ENCODE measurements at places on chromosomes 4 and X.

DNA sequence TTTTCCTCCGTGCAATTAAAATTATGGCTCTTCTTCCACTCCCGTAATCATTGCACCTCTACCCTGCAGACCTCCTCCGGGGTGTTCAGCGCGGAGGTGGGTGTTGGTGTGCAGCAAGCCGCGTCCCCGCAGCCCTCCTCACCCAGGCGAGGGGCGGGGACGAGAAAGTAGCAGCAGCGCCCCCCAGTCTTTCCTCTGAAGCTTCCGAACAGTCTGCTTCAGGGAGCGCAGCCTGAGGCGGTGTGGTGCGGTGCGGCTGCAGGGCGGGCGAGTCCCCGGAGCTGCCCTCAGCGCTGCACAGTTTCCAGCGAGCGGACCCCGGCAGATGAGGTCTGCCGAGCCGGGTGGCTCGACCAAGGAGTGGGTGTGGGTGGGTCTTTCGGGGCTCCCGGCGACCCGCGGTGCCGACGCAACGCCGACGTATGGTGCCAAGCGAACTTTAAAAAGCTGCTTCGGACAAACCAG is at the start of gene FRAS1:
FRAS1 (plus strand) TSS at position 189 of the 465 bp plus-strand sequence. CDS start 687 bp downstream, outside the sequence.
- ATAC-seq, result peak; percentile 68

- no peak for ATAC-seq
Measured at GRCh38 chr4:183755596-183755995, 96.5 kb downstream of the TRAPPC11 start.

DNA sequence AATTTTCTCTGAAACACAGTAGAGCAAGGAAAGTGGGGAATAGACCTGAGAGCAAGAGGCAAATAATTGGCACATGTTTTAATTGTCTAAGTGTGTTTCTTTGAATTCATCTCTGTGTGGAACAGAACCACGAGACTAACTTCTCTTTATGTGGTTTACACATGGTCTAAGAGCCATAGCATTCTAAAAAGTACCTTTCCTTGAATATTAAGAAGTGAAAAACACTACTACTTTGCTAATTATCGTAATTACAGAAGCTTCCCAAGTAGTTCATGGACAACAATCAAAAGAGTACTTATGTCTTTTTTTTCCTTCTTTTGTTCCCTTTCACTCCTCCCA is 2.9 kb upstream of the CYBB start:
- ATAC-seq, result no peak

- no peak for ATAC-seq
Measured at GRCh38 chr4:23269566-23269965, 576.8 kb downstream of the GBA3 start.

GRCh38 chr4:143668930-143669552 is 31.4 kb downstream of the FREM3 start:
- no peak for ATAC-seq

DNA sequence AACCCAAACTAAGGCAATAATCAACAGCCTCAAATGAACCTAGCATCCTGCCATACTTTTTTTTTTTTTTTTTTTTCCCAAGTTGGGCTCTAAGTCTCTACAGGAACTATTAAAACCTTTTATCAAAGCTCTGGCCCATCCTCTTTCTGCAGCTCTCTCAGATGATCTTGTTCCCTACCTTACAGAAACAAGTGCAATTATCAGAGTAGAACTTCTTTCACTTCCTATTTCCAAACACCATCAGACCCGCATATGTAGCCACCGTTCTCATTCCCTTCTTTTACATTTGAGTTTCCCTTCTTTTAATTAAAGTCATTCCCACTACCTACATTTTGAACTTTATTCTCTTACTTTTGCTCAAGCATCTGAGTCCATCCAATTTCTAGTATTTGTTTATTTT is 690.6 kb downstream of the DMD start:
- no peak for ATAC-seq

- ATAC-seq, result no peak
Measured at GRCh38 chr4:69760455-69760854, at the start of gene SULT1B1. Gene SULT1B1, minus strand, starts transcription at chr4:69760620. Its CDS starts 5,403 bp downstream, at chr4:69755217.

- ATAC-seq, result no peak
Measured at GRCh38 chrX:28177202-28177601, 196.0 kb upstream of the DCAF8L1 start.

- ATAC-seq, result no peak
Measured at GRCh38 chrX:148051973-148052372, 70.8 kb downstream of the FMR1NB start.

- ATAC-seq, result no peak
Measured at GRCh38 chr4:78361621-78362120, 189.9 kb upstream of the ANXA3 start.

- no peak for ATAC-seq
Measured at GRCh38 chrX:34866646-34867045, 76.0 kb upstream of the FAM47B start.

- ATAC-seq, result peak; percentile 15
Measured at GRCh38 chr4:100742045-100742444, 224.2 kb upstream of the EMCN start.

DNA sequence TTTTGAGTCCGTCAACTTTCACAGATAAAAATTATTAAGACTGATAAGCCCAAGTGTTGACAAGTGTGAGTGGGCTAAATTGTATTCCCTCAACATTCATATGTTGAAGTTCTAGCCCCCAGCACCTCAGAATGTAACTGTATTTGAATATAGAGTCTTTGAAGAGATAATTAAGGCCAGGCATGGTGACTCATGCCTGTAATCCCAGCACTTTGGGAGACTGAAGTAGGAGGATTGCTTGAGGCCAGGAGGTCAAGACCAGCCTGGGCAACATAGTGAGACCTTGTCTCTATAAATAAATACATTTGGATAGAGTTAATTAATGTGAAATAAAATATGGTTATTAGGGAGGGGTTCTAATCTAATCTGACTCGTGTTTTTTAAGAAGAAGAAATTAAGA is 29.7 kb upstream of the SLC25A4 start:
- ATAC-seq, result no peak

GRCh38 chrX:20438871-20439526 is 172.3 kb upstream of the RPS6KA3 start:
- no peak for ATAC-seq

- no peak for ATAC-seq
Measured at GRCh38 chrX:21438792-21439191, 64.6 kb downstream of the CNKSR2 start.

DNA sequence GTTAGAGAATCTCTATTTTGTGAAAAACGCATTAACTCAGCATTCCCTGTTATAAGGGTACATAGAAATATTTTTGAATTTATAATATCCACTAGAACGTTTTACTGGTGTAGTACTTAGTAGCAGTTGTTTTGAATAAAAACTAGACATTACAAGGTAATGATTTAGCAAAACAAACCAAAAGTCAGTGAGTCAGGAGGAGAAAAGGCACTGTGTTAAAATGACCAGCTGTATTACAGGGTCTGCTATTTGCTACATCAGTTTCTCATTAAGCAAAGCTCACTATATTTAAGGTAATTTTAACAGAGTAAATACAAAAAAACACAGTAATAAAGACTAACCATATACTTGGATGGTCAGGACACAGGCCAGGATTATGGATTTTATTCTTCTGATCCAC is 152.8 kb downstream of the RASL11B start:
- ATAC-seq, result no peak

GRCh38 chr4:84792366-84793301 is 173.9 kb downstream of the WDFY3 start:
- ATAC-seq, result peak; percentile 94

GRCh38 chr4:5370286-5370685 is 319.0 kb downstream of the STK32B start:
- peak; percentile 51 for ATAC-seq

GRCh38 chrX:134533352-134533751 is 73.4 kb downstream of the HPRT1 start:
- no peak for ATAC-seq

- no peak for ATAC-seq
Measured at GRCh38 chrX:41096339-41096955, 11.2 kb downstream of the USP9X start.

DNA sequence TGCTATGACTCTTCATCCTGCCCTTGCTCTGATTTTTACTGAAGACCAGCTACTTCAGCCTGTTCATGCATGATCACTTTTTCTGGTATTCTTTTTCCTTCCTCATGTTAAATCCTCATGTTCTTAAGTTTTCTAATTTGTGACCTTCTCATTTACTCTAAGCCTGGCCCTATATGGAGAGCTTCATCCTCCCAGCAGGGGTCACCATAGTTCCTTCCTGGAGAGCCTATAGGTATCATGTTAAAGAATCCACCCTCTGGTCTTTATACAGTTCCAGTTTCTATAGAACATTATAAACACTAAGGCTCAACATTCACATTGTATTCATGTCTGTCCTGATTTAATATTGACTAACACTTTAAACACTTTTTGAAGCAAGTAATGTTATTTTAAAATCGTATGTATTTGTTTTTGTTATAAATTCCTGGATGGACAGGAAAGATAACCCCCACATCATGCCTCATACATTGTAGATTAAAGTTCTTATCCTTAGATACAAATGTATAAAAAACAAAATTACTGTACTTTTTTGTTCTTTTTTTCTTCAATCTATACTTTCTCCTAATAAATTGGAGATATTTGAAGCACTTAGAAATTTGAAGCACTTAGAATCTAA is 53.8 kb upstream of the OTUD4 start:
- ATAC-seq, result peak; percentile 100

GRCh38 chr4:88606832-88607231 is 14.6 kb downstream of the HERC3 start:
- no peak for ATAC-seq

- ATAC-seq, result no peak
Measured at GRCh38 chr4:100290585-100290984, 100.3 kb upstream of the DDIT4L start.

GRCh38 chrX:25523574-25524540 is 508.1 kb upstream of the ARX start:
- peak; percentile 84 for ATAC-seq
